Nucleus accumbens (tissue), 56 donors: ENCODE measurements at places on chromosomes 6 and 20.

DNA sequence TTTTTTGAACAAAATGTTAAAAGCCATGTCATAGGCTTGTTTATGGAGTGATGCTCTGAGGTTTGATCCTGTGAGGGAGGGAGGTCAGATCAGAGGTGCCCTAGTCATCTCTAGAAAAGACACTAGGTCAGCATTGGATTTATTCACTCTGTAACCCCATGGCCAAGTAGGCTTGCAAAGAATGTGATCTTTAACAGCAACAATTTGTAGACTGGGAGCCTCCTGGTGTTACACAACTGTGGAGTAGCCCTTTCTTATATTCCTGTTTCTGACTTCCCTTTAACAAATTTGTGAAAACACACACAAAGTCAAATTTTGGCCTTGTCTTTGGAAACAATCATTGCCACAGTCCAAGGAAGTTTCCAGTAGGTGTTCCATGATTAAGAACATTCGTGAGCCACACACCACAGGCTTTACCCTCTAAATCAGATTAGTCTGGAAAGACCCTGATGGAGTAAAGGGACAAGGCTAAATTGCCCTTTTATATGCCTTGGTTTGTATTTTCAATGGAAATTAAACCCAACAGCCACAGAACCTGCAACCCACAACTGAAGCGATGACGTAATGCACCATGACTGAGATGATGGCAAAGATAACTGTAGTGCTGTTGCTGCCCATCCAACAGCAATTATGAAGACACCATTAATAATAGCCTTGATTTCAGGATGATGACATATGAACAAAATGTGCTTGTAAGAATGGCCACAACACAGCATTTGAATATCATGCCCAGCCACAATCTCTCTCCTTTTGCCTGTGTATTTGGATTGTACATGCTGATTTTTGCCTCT is 22.1 kb downstream of the SCP2D1 start:
- no peak for DNase-seq

DNA sequence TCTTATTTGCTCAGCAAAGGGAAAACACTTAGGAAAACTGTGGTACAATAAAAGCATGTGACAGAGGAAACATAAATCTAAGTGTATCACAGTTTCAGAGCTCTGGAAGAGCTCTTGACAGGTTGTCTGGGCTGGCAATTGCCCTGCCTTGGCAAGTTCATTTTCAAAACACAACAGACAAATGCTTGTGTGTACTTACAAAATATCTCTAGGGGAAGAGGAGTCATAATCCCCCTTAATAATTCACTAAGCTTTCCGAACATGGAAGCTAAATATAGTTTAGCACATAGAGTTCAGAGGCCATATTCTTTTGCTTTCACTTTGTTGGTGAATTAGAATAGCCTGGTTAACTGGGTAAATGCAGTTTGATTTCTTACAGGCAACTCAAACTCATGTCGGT is 211.6 kb upstream of the THEMIS start:
- DNase-seq = no peak

GRCh38 chr20:50412069-50412468 is 98.1 kb upstream of the PTPN1 start:
- DNase-seq = no peak

DNA sequence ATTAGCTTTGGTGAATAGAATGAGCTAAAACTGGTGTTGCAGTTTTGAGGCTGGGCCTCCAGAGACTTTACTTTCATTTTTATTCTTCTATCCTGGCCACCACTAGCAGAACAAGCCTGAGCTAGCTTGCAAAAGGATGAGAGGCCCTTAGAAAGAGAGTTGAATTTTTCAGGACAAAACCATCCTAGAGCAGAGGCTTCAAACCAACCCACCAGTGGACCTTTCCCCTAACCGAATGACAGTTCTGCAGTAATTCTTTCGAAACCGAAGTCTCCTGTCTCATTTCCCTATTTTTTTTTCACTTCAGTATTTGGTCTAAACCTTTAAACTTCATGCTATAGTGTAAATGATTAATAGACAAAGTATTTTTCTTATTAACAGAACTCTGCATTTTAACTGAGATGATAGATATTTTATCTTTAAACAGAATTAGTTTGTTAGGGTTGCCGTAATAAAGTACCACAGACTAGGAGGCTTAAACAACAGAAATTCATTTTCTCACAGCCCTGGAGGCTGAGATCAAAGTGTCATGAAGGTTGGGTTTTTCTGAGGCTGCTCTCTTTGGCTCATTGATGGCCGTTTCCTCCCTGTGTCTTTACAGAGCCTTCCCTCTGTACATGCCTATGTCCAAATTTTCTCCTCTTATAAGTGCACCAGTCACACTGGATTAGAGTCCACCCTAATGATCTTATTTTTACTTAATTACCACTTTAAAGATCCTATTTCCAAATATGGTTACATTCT is 80.6 kb upstream of the PAK5 start:
- DNase-seq = no peak

DNA sequence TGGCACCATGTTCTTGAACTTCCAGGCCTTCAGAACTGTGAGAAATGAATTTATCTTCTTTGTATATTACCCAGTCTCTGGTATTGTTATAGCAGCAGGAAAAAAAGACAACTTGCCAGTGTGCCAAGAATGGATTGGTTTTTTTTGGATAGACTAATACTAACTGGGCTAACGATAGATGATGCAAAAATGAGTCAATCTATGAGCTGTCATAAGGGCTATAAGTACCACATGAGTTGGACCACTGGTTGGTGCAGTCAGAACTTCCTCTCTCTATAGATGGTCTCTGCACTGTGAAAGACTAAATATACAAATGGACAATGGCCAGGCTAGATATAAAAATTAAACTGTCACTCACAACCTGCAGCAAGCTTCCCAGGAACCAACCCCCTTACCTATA is 87.6 kb upstream of the COL21A1 start:
- DNase-seq = no peak

GRCh38 chr20:24519476-24519875 is 50.0 kb downstream of the SYNDIG1 start:
- no peak for DNase-seq

DNA sequence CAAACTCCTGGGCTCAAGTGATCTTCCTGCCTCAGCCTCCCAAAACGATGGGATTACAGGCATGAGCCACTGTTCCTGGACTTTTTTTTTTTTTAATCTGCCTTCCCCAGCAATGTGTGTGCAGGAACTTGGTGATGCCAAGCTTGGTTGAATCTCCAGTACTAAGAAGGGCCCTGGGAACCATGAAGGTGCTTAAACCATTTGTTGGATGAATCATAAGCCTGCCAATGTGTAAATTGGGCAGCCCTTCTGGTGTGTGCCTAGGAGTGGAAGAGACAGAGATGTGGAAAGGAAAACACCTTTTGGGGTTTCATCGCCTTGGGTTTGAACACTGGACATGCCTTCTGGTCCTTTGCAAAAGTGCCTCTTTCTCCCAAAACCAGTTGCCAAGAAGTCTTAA is 7.1 kb upstream of the SPO11 start:
- DNase-seq = no peak

DNA sequence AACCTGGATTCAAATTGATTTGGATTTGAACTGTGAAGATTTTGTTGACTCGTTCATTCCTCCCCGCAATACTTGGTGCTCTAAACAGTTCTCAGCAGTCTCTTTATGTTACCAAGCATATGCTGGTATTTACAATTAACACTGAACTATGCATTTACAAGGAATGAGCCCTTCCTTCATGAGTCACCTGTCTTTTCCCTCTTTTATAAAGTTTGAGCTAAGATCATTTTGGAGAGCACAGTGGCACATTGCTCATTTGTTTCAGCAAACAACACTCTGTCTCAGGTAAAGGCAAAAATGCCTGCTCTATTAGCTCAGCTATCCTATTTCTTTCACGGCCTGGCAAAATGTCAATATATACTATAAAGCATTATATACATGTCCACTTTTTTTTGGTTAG is 285.4 kb downstream of the PHACTR1 start:
- DNase-seq = no peak

DNA sequence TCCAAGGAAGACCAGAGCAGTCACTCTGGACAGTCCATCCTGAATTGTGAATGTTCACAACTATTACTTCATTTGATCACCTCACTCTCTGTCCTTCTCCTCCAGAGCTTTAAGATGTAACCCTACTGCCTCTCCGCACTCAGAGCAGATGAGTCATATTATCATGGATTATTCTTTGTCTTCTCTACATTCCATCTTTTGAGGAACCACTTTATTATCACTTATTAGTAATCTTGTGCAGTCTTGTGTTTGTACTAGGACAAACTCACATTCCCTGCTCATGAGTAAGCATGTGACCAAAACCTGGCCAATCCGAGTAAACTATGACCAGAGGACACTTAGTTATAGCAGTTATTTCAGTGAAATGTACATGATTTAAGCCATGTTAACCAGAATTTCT is 401.5 kb upstream of the ADGRB3 start:
- DNase-seq = no peak

DNA sequence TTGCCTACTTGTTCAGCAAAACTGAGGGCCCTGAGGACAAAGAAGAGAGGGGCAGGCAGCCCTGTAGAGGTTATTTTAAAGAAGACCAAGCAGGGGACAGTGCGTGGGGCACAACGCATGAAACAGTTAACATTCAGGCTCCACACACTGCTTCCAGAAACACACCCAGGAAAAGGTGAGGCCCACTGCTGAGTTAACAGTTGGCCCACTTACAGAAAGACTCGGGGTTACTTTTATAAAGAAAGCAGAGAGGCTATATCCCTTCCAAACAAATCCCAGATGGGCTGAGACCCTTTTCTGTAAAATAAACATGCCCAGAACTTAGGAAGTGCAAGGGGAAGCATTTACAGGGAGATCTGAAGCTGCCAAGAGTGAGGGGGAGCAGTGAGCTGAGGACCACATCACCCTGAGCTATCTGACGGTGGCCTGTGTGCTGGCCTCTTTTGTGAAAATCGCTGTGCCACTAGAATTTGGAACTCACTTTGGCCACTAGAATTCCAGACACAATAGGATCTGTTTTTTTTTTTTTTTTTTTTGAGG is 49.8 kb upstream of the SSTR4 start:
- DNase-seq = no peak

GRCh38 chr20:57711826-57712225 is 2.0 kb upstream of the PMEPA1 start:
- DNase-seq = no peak

DNA sequence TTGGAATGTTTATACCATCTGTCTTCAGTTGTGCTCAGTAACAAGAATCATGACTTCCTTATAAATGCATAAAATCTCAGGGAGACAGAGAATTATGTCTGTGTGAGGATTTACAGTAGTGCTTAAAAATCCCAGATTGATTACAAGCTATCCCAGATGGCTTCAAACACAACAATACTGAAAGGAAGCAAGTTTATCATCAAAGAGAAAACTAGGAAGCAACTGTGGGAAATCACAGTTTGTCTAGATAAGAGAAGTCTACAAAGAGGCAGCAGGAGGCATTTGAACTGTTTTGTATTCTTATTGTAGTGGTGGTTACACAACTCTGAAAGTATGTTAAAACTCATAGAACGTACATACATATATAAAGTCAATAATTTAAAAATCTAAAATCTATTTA is 104.4 kb upstream of the SALL4 start:
- no peak for DNase-seq

- DNase-seq = no peak
These were observed 580.1 kb downstream of the TFAP2B start for GRCh38 chr6:51398793-51399192.

- DNase-seq = no peak
These were observed 56.6 kb upstream of the BLCAP start for GRCh38 chr20:37584238-37584807.

DNA sequence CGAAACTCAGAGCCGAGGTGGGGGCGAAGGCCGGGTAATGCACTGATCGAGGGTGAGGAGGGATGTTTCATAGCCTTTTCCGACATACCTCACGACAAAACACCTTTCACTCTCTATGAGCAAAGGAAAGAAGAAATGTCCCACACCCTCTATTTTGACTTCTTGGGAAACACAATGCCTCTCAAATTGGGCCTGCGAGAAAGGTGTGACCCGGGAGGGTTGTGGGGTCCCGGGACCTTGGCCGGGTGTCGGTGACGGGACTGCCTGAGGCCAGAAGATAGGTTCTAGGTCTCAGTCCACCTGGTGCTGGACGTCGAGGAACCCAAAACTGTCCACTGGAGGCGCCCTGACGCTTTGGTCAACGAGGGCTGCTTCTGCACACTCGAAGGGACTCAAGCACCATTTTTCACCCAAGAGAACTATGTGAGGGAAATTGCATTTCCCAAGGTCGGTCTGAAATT is 41.1 kb upstream of the OSTM1 start:
- no peak for DNase-seq

- DNase-seq = no peak
These were observed 526.0 kb upstream of the SOX4 start for GRCh38 chr6:21067521-21067920.

- no peak for DNase-seq
These were observed 39.4 kb upstream of the RFPL4B start for GRCh38 chr6:112307707-112308106.

- DNase-seq = no peak
These were observed 25.7 kb upstream of the HINT3 start for GRCh38 chr6:125930765-125931418.

DNA sequence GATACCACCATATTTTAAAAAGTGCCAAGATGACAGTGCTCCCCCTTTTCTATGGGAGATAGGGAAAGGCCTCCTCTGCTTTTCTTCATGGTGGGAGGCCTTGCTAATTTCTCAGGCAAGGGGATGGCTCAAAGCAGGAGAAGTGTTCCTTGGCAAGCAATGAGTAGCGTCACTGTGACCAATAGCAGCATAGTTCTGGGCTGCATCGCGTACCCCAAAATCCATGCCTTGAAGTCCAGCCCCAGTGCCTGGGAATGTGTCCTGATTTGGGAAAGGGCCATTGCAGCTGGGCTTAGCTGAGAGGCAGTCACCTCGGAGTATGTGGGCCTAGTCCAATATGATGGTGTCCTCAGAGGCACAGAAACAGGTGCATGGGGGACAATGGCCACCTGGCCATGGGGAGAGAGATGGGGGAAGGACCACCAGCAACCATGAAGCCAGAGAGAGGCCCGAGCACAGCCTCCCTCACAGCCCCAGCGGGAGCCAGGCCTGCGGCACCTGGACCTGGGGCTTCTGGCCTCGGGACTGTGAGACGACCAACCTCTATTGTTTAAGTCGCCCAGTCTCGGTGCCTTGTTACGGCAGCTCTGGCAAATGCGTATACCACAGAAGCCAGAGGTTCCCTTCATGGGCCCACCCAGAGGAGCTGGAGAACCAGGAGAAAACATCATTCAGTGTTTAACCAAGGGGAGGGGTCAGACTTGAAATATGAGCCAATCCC is 153.1 kb upstream of the RPS6KA2 start:
- DNase-seq = no peak

DNA sequence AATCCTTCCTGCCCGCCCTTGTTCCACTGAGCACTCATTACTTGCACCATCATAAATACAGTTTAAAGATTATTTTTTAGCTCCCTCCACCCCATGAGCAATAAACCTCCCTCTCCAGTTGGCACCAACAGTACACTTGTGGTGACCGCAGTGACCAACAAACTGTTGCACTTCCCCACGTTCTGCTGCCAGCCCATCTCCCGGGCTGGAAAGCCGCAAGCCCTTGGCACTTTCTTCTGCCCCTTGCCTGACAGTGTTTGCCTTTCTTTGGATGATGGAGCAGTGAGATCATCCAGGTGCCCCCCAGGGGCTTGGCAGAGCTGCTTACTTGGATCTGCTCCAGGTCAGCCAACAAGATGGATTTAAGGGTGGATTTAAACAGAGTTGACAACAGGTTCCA is 21.6 kb downstream of the KCNB1 start:
- DNase-seq = no peak
